ENCODE measurements at places on chromosomes 3 and 15.

GRCh38 chr15:99435877-99436541 lies 129.8 kb upstream of the MEF2A start:
- no peak for DNase-seq

DNA sequence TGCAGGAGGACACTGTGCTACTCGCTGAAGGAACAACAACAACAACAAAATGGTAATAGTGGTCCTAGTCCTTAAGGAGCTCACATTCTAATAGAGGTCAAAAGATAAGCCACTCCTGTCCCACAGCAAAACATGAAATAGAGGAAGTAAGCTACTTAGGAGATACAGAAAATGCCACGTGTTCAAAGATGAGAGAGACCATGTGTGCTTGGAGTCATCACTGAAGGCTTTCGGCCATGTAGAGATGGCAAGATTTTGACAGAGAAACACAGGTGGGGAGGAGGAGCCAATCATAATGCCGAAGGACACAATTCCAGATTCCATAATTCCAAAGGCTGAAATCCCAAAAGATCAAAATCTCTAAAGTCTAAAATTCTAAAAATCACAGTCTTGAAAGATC lies 24.8 kb upstream of the RIOX2 start:
- DNase-seq, result peak; percentile 26

GRCh38 chr3:77919244-77919643 lies 879.3 kb downstream of the ROBO2 start:
- DNase-seq, result no peak

- DNase-seq, result no peak
These were observed 149.6 kb downstream of the MAGI1 start for GRCh38 chr3:65888980-65889706.

- DNase-seq, result no peak
These were observed 489 bp downstream of the CSPG5 start for GRCh38 chr3:47578119-47578632.

- DNase-seq, result no peak
These were observed 54.4 kb upstream of the KIF23 start for GRCh38 chr15:69359722-69360121.
